ENCODE measurements at places on chromosomes 16 and 17.

- DNase-seq = peak; percentile 88
Observed at GRCh38 chr17:77420804-77421629, 280.2 kb downstream of the SEC14L1 start.

GRCh38 chr17:76492123-76492988 lies 8.9 kb downstream of the RHBDF2 start:
- DNase-seq = no peak

- DNase-seq = no peak
Observed at GRCh38 chr16:83312015-83312717, 495.6 kb upstream of the HSBP1 start.

GRCh38 chr16:9612267-9612666 lies 520.8 kb downstream of the HAPSTR1 start:
- peak; percentile 33 for DNase-seq

GRCh38 chr17:32355649-32356377 lies 5.9 kb downstream of the ZNF207 start:
- no peak for DNase-seq

DNA sequence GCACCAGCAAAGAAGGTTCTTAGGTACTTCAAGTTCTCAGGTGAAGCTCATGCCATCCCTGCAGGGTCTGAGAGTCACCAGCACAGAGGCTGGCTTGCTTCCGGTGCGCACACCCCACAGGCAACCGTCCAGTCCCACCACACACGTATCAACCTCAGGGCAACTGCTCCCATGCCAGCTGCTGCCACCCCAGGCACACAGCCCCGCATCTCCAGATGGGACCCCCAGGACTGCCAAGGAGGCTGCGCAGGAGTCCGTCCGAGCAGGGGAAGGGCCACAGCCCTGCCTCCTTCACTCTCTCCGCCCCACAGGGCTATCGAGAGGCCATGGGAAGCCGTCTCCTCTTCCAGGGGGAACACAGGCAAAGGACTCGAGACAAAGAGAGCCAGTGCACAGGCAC lies 13.3 kb downstream of the KIFC3 start:
- DNase-seq = no peak

- DNase-seq = no peak
Observed at GRCh38 chr16:29226782-29227181, 179.7 kb downstream of the NPIPB11 start.

- no peak for DNase-seq
Observed at GRCh38 chr16:55171241-55171640, 152.8 kb upstream of the IRX6 start.

GRCh38 chr16:67539691-67540635 lies 11.3 kb downstream of the RIPOR1 start:
- no peak for DNase-seq

DNA sequence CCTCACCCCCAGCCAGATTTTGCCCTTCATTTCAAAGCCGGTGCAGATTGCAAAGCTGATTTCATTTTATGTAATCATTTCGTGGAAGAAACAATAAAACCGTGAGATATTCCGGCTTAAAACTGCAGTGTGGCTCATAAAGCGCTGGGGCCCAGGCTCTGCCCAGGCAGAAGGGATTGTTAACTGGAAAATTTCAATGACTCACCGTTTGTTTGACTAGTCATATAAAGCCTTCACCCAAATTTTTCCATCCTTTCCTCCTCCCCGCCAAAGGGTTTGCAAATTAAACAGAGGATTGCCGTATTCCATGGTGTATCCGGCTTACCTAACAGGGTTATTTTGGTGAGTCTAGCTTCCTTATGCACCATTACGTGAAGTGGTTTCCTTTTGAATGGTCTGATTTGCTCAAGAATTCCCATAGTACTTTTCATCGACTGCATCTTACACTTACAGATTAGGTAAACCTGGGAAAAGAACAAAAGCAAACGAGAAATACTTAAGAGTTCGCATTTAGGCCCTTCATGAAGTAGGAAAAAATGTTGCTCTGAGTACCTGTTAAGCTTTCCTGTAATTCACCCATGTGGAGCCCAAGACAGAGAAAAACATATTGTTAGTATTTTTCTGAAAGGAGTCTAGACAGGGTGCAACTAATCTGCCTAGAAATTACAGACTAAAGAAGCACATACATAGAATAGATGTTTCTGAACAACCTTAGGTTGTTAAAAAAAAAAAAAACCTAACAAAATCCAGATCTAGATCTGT lies 949 bp upstream of the GSPT1 start:
- DNase-seq = peak; percentile 20

GRCh38 chr17:58575511-58575910 lies 61.1 kb upstream of the MTMR4 start:
- peak; percentile 78 for DNase-seq

GRCh38 chr17:74104921-74105320 lies 98.6 kb upstream of the RPL38 start:
- DNase-seq = no peak

GRCh38 chr17:2591040-2591640 lies 2.3 kb upstream of the PAFAH1B1 start:
- DNase-seq = no peak

GRCh38 chr16:69553332-69553731 lies 12.4 kb upstream of the NFAT5 start:
- DNase-seq = no peak

DNA sequence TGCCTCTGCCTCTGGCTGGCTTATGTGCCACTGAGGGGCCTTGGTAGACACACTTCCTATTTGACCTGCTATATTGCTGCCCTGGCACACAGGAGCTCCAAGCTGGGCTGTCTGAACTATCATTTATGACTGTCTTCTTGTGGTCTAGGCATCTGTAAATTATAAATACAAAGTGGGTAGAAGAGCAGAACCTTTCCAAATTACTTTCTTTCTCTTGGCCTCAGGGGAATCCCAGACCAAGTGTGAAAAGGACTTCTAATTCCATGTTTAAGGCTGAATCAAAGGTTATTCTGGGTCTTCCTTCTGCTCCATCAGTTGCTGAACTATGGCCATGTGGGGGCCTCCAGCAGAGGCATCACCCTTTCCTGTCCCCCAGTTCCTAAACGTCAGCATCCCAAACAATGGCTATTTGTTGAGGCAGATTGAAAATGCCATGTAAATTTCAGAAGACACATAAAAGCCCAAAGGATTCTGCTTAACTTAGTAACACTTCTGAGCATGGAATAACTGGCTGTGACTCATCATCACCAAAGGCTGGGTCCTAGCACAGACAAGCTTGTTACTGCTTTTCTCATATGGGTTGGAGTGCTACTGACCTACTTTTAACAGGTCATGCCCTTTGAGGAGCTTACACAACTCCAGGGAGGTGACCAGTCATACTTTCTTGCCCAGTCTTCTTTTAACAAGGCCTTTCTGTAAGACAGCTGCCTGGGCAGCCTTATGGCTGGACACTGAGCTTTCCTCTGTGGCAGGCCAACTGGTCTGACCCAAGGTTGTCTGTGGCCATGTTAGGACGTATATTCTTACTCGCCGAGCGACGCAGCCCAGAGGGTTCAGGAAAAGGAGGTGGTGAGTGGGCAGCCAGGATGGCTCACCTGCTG lies 154.8 kb downstream of the VPS53 start:
- peak; percentile 90 for DNase-seq

DNA sequence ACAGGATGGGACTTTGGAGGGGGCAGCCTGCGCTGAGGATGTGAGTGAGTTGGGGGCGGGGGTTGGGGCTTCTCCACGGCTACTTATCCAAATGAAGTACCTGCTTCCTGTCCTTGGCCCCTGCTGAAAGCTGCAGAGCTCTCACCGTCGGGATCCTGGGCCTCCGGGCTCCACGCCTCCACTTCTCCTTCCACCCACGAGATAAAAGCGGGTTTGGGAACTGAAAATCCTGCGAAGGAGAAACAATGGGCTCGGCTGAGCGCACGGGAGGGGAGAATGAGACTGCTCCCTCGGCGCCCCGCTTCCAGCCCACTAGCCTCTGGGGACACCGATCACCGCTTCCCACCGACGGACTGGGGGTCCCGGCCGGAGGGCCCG lies 486 bp downstream of the ZNF785 start:
- DNase-seq = peak; percentile 14

- no peak for DNase-seq
Observed at GRCh38 chr16:18024611-18025010, 311.9 kb downstream of the NPIPA8 start.

DNA sequence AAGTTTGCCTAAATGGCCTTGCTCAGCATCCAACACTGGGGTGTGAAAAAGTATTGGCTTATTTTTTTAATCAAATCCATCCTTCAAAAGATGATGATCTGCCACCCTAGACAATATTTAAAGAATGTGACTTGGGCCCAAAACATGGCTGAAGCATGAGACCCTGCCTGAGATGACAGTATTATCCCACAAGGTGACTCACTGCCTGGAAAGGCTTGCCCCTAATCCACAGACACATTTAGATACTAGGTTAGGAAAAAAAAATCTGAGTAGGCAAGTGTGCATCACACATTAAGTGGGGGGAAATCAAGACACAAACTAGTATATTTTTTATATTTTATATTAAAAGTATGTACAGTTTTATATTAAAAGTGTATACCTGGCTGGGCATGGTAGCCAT lies 38.4 kb downstream of the TOM1L2 start:
- peak; percentile 77 for DNase-seq

DNA sequence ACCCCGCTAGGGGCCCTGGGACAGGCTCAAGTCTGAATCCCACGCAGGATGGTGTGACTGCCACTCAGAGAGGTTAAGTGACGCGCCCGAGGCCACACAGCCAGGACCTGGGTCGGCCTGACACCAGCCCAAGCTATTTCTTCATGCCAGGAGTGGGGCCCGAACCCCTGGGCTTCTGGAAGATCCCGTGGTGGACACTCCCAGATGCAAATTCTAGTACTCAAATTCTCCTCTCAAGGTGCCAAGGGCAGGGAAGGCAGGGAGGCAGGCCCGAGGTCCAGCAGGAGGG lies 5.2 kb downstream of the IL17C start:
- DNase-seq = no peak

GRCh38 chr17:40490289-40490853 lies 11.1 kb downstream of the TNS4 start:
- peak; percentile 81 for DNase-seq

- DNase-seq = peak; percentile 42
Observed at GRCh38 chr16:2194852-2195321, 1.5 kb downstream of the CASKIN1 start.

DNA sequence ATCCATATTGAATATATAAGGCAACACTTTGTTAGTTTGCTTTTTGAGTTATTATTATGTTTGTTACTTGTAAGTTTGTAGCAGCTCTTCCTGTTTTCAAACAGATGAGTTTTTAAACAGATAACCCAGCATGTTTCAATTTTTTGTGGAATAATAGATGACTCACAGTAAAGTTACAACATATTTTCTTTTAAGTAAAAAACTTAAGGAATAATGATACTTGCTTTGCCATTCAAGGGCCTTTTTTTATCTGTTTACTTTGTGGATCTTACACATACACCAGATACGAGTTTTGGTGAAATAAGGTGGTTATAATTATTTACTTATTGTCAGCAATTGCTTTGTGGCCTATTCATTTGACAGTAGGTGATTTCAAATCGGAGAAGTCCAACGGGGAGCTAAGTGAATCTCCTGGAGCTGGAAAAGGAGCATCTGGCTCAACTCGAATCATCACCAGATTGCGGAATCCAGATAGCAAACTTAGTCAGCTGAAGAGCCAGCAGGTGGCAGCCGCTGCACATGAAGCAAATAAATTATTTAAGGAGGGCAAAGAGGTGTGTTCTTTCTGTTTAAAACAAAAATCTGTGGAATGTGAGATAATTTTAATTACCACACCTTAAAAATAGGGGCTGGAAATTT lies 66.3 kb downstream of the BPTF start:
- peak; percentile 54 for DNase-seq

GRCh38 chr17:57553526-57553925 lies 191.6 kb downstream of the CCDC182 start:
- peak; percentile 87 for DNase-seq

DNA sequence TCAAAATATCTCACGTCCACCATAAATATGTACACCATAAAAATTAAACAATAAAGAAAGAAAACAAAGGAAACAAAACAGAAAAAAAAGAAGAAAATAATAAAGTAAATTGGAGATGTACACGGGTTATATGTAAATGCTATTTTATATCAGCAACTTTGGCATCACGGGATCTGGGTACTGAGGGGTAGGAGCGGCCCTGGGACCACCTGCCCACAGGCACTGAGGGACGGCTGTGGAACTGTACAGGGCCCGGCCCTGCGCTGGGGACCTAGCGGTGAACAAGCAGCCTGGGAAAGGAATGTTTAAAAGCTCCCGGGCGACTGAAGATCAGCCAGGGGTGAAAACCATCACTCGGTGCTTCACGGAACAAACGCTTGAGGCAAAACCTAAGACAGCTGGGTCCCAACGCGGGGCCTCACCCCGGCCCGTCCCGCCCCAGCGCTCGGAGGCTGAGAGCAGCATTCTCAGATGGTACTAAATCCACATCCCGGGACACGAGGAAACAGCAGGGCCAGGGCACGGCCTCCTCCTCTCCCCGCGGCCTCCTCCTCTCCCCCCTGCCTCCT lies 31.2 kb downstream of the NXN start:
- DNase-seq = no peak

DNA sequence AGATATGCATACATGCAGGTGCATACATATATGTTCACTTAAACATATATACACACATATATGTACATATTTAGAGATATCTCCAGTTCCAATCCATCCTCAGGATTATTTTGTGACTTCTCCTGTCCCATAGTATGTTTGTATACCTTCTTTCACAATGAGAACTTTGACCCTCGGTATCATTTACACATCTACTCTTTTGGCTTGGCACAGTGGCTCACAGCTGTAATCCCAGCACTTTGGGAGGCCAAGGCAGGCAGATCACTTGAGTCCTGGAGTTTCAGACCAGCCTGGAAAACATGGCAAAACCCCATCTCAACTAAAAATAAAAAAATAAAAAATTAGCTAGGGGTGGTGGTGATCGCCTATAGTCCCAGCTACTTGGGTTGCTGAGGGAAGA lies 148.1 kb upstream of the CCL2 start:
- no peak for DNase-seq

DNA sequence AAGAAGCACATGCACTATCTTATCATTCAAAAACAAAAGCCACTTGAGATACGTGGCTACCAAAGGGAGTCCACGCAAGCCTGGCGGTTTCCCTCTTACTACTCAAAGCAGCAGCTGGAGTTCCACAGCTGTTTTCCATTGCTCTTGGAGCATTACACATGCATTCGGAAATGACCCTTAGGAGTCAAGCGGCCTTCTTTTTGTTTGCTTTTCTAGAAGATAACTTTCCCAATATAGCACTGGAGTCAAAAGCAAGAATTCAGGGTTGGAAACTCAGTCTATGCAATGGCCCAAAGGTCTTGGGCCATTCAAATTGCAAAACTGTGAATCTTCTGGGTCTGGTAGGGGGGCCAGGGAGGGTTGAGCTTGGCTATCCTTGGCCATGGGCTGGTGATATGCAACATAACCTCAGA lies 97.8 kb upstream of the MAF start:
- peak; percentile 63 for DNase-seq

- no peak for DNase-seq
Observed at GRCh38 chr16:28880589-28880915, 2.3 kb downstream of the ATP2A1 start.

DNA sequence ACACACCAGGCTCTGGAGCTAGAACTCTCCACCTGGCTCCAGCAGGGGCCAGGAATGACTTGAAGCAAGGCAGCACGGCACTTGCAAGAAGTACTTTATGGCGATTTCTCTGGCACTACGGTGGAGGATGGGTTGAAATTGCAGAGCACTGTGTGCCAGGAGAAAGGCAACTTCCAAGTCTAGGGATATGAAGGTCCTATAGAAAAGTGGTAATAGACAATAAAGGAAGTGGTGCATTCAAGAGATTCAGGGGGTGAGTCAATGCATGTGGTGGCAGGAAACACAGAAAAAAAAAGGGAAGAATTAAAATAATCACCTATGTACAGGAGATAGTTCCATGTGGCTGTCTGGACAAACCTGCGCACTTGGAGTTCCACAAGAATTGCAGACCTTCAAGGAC lies 240.3 kb upstream of the DYNLRB2 start:
- no peak for DNase-seq

All from fibroblast of lung (primary cell).